ENCODE measurements at places on chromosomes 7 and 10.

DNA sequence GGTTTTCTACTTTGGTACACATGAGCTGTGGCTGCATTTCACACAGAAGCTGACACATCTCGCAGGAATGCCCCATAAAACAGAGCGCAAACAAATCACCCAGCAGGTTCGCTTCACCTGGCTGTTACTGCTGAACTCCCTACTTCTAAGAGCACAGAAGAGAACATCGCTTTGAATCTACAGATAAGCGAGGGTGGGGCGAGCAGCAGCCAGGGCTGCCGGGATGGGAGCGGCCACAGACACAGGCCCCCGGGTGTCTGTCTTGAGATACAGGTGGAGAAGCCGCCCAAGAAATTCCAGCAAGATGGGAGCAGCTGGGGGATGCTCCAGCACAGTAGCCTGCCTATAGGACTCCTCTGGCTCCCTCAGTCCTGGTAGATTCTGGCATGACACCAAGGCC is 27.4 kb downstream of the OGDHL start:
- DNase-seq, result no peak

GRCh38 chr10:33739031-33739430 is 404.6 kb upstream of the NRP1 start:
- no peak for DNase-seq

DNA sequence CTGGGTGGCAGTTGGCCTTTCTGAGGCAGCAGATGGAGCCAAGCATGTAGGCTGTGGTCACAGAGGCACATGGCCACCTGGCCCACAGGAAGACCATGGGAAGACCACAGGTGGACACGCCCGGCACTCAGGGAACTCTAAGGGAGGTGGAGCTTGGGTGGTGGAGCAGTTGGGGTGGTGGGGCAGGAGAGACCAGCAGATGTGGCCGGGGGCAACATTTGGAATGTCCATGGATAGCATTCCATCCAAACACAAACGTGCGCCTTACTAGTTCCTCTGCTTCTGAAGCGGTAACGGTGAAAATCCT is 290.9 kb downstream of the PTPRN2 start:
- DNase-seq, result no peak

GRCh38 chr7:64880322-64881297 is 22.5 kb upstream of the ZNF273 start:
- DNase-seq, result no peak

- no peak for DNase-seq
Observed at GRCh38 chr7:2307690-2308107, 6.5 kb downstream of the SNX8 start.

- DNase-seq, result no peak
Observed at GRCh38 chr10:48227213-48227612, 47.3 kb downstream of the FRMPD2 start.

Measured in Jurkat, Clone E6-1 (cell line).